ENCODE measurements at places on chromosomes 11 and 22.

DNA sequence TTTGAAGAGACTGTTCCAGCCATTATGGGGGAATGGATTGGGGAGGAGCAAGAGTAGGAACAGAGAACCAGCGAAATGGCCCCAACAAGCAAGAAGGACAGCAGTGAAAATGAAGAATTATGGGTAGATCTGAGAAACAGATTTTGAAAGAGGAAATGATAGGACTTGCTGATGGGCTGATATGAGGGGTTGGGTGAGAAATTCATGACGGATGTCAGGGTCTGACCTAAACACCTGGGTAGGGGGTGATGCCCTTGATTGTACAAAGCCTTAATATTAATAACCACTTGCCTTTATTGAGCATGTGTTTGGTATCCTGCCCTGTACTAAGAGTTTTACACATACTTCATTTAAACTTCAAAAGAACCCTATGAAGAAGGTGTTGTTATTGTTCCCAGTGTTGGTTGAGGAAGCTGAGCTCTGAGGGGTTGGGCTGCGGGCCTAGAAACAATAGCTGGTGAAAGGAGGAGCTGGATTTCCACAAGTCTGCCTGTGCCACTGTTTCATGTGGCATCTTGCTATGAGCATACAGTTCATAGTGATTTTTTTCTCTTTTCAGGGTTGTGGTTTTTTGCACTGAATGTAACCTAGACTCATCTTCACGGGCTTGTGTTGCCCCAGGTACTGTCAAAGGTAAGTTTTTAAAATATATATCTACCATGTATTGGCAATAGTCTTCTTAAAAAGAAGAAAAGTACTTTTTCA lies 61.1 kb upstream of the TNRC6B start:
- DNase-seq: no peak

DNA sequence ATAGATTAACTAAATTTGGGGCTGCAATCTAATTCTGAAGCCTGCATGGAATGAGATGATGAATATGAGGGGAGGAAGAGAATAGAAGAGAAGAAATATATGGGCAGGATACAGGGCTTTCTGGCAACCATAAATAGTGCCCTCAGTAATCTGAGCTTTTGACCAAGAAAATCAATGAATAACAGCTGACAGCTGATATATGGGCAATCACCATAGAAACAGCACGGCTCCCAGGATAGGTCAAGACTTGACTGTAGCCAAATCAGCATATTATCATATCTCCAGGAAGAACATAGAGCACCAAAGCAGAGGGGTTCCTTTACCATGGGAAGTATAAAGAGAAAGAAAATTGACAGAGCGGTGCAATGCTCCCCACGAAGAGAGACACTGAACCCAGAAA lies 643.8 kb upstream of the TENM4 start:
- no peak for DNase-seq

DNA sequence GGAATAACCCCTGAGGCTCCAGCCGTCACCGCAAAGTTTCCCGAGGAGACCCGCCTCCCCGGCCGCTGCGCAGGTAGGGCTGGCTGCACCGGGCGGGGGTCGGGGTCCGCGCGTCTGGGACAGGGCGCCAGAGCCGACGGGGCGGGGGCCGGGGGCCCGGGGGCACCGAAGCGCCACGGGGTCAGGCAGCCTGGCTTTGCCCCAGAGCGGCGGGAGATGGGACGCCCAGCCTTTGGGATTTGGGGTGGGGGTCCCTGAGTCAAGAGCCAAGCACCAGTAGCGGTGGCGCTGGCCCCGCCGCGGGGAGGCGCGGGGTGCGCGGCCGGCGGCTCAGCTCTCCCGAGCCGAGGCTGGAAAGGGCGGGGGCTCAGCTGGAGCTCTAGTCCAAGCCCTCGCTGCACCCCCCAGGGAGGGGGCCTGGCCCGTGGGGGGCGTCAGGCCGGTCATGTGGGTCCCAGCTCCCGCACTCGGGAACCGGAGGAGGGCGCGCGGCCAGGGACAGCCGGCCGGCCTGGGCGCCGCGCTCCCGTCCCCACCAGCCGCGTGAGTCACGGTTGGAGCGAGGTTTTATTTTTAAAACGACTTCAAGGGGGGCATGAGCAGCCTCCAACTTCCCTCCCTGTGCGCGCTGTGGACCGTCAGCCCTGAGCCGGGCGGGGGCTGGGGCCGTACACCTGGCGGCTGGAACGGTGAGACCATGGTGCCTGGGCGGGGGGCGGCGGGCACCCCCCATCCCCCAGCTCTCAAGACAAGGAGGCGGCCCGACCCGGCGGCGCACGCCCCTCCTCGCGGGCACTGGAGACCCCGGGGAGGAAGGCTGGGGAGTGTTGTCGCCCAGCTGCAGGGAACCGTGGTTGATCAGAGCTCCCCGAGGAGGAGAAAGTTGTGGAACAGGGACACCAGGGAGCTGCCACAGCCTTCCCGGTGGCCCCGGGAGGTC lies 626 bp downstream of the FLRT1 start:
- DNase-seq: no peak

- DNase-seq: no peak
Observed at GRCh38 chr11:125667151-125667550, 13.5 kb downstream of the ACRV1 start.

- DNase-seq: no peak
Observed at GRCh38 chr22:25402160-25402500, 162.3 kb upstream of the GRK3 start.

DNA sequence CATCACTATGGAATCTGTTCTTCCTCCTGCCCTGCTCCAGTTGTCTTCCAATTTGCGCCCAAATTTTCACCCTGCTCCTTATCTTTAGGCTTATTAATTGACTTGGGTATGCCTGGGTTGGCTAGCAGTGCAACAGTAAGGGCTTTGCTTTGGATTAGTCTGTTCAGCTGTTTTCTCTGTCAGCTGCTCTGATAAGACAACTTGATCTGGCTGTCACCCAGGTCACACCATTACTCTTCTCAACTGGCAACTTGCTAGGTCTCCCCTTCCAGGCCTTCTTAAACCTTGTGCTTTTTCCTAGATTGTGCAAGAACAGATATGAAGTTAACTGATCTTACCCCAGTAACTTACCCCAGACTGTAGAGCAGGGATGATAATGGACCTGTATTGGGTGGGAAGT lies 357.8 kb upstream of the LARGE1 start:
- no peak for DNase-seq

- no peak for DNase-seq
Observed at GRCh38 chr11:12008790-12009616, 577 bp upstream of the DKK3 start.

DNA sequence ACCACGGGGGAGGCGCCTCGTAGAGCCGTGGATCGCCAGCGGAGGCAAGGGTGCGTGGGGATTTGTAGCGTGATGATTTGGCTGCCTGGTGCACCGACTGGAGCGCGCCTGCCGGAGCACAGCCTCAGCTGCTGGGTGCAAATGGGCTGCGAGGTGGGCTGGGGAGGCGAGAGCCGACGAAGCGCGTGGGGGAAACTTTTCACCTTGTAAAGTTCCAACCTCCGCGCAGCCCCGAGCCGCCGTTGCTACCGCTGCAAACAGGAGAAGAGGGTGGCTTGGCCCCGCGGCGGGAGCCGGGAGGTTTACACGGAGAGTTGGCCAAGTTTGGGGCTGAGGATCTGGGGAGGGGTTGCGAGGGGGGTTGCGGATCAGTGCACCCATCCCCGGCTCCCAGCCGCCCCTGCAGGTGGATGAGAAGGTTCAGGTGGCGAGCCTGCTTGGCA lies 528 bp downstream of the FAT3 start:
- DNase-seq: no peak

- DNase-seq: no peak
Observed at GRCh38 chr22:24376586-24376985, 50.8 kb upstream of the ADORA2A start.

DNA sequence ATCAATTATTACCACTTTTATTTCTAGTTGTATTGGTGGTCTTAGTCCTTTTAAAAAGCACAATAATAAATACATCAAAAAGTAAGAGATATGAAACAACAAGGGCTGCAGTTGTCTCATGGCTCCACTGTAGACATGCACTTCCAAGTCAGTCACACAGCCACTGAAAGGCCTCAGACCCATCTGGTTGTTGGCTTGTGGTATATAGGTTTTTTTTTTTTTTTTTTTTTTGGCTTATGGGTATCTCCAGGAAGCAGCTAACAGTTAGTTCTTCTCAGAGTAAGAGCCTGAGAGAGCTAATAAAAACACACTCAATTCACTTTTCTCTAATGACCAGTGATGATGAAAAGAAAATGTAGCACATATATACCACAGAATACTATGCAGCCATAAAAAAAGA lies 6.0 kb upstream of the OR52E6 start:
- DNase-seq: no peak

DNA sequence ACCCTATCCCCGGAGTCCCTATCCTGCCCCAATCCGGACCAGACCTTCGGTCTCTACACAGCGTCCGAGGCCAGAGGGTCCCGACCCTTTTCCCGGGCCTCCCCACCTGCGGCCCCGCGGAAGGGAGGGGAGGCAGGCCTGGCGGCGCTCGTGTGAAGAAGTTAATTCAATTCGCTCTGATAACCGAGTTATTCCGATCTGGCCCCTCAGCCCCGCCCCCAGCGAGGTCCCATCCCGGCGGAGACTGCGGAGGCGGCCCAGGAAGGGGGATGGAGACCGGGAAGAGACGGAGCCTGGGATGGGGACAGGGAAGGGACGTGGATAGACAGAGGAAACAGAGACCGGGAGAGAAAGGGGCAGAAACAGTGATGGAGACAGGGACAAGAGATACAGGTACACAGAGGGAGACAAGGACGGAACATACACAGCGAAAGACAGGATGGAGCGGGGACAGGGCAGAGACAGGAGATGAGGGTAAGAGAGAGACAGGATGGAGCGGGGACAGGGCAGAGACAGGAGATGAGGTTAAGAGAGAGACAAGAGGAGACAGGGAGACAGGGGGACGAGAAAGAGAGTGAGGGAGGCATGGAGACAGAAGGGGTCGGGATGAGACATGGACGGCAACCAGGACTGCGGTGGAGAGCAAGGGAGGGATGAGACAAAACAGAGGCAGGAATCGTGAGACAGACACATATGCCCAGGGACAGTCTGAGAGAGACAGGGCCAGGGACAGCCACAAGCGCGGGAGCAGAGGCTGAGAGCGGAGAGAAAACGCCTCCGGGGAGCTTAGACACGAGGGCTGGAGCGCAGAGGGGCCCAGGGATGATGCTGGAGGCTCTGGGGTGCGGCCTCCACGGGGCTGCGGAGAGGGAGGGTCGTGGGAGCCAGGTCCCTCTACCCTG lies 636 bp upstream of the PHOX2A start:
- DNase-seq: no peak

DNA sequence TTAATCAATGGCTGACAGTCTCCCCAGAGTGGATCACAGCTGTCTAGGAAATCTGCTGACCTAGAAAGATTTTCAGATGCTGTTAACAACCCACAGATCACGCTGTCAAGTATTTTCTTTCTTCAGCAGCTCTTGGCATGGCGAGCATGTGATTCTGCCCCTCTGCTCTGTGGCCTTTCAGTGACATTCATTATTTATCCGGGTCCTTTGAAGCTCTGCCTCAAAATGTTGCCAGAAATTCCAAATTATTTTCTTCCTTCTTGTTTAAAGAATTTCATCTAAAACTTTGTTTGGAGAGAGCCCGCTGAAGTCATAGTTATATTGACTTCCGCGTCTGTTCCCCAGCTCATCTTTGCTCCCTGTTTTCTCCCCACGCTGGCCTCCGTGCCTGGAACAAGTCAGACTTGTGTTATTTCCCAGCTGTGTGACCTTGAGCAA lies 134.1 kb downstream of the COMMD9 start:
- DNase-seq: no peak

- DNase-seq: no peak
Observed at GRCh38 chr11:3857628-3858027, 2.2 kb downstream of the STIM1 start.

DNA sequence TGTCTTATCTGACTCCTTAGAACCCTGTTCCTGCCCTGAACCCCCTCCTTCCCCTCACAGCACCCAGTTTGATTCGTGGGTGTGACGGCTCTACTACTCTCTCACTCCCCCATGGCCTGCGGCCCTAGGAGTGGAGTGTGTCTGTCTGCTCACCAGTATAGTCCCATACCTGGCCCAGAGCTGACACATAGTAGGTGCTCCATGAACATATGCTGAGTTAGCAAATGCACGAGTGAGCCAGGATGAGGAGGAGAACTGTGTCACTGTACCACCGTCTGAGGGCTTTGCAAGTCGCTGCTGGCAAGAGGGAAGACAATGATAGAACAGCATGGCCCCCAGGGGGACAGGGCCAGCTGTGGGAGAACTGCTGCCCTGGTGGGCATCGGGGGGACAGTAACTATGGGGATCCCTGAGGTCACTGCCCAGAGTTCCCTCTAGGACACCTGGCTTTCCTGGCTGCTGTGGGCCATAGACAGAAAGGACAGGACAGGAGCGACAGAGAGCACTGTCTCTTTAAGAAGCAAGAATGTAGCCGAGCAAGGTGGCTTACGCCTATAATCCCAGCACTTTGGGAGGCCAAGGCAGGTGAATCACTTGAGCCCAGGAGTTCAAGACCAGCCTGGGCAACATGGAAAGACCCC lies 19.2 kb upstream of the KIAA0930 start:
- DNase-seq: no peak

DNA sequence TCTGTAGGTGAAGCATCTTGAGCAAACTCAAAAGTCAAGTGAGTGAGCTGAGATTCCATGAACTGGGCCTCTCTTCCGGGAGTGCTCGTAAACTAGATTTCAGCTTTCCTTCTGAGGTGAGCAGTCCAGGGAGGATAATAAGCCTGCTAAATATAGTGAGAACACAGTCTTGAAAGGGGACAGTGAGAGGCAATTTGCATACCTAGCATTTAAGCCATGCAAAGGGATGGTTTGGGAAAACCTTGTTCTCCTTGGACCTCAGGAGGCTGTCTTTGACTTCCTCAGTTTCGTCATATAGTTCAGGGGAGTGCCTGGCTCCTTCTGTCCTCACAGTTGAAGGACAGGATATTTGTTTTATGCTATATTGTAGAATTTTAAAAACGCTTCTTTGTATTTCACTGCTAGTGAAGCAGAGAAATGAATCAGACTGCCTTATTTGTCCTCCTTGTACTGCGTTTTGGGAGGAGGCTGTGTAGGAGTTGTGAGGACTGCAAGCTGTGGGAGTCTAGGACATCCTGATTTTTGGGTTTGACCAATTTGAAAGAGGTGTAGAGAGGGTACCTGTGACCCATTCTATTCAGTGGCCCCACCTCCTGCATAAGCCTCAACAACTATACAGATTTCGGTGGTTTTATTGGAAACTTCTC lies 11.0 kb upstream of the SORL1-AS1 start:
- DNase-seq: no peak

DNA sequence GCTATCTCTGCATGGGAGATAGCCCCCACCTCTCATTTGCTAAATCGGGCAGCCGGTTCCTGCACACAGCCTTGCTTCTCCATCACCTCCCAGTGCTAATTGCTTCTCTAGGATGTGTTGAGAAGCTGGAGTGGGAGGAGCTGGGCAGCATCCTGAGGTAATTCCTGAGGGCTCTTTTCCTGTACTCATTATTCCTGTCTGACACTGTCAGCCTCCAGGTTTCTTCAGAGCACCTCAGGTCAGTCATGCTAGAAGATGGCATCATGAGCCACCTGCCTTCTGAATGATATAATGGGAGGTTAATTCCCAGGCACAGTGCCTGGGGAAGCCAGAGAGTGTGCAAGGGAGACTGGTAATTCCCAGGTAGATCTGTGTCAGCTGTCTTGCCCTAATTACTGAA lies 133.0 kb downstream of the RAB38 start:
- DNase-seq: no peak
